ENCODE measurements at places on chromosomes 5 and 9.
A peak's percentile ranks its signal among the peaks of the same experiment; 100 is the strongest.

DNA sequence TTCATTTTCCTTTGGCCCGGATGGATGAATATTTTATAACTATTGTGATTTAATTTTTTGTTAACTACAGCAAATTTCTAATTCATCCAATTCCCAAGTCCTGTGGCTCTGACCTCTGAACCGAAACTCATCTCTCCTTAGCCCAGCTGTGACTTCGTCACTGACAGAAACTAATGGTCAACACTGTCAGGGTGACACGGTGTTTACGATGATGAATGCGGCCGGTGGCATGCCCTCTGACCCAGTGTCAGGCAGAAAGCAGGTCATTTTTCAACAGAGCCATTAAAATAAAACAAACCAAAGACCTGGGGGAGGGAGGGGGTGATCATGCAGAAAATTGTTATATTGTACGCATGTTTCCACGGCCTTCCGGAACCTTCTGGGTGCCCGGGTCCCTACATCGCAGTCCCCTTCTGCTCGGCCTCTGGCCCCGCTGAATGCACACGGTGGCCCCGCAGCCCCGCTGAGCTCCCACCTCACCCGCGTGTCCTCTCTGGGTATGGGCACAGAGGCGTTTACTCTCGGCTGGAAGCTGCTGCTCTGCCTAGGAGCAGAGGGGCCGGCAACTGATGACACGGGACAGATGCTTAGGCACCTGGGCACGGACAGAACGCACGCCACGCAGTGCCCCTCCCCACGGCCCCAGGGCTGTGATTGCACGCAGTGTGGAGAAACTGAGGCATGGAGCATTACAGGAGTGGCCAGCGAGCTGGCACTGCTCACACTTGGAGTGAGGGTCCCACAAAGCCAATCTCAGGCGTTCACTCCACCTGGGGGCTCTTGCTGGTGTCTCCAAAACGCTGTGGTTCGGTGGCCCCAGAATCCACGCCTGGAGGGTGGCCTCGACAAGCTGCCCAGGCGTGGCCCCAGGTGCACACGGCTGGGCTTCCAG, 8.1 kb downstream of the CCDC187 start:
- no peak for DNase-seq

- no peak for DNase-seq
Measured at GRCh38 chr5:180988592-180988991, at the start of gene BTNL3. TSS of gene BTNL3 (plus strand) at chr5:180988846. CDS start at chr5:180989029, 183 bp downstream.

DNA sequence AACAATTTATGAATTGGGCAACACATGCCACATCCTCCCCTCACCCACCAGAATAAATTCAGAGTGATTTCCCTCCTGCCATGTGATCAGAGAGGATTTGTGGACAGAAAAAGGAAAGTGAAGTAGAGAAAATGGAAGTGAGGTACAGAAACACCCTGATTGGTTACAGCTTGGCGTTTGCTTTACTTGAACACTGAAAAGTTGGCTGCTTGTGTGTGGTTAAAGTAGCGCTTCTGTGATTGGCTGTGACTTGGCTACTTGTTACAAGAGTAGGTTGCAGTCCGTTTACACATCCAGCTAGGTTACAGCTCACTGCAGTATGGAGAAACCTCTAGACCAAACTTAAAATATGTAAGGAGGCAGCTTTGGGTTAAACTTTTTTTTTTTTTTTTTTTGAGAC, 205.2 kb upstream of the ZNF608 start:
- no peak for DNase-seq

- no peak for DNase-seq
Measured at GRCh38 chr5:127754259-127754658, 51.1 kb downstream of the CCDC192 start.

DNA sequence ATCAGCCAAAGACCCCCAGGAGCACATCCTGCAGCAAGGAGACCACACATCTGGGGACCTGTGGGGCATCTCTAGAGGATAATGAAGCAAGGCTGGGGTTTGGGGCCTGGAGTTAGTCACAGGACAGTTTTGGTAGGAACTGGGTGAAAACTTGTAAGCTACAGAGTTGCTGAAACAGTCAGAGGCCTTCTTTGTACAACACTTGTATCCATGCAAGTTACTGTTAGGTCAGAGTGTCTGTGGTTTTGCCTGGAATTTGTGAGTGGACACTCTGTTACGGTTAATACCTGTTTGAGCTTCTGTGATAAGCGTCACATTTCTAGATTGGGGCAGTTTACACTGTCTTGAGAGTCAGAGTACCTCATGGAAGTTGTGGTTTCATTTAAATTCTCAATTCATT, 22.6 kb upstream of the ASPN start:
- no peak for DNase-seq

- DNase-seq, result no peak
Measured at GRCh38 chr5:155512329-155512728, 498.8 kb downstream of the KIF4B start.

- DNase-seq, result no peak
Measured at GRCh38 chr5:56123531-56124243, 109.4 kb downstream of the ANKRD55 start.

GRCh38 chr5:172644266-172644665, 3.2 kb downstream of the NEURL1B start:
- no peak for DNase-seq

- DNase-seq, result no peak
Measured at GRCh38 chr9:105344283-105344682, 99.8 kb downstream of the SLC44A1 start.

GRCh38 chr9:129467004-129467588, 153.8 kb downstream of the C9orf50 start:
- no peak for DNase-seq

GRCh38 chr9:137150617-137151457, 11.9 kb downstream of the GRIN1 start:
- DNase-seq, result no peak

- no peak for DNase-seq
Measured at GRCh38 chr5:168457542-168457941, 28.7 kb upstream of the RARS1 start.

- DNase-seq, result no peak
Measured at GRCh38 chr5:39801306-39801705, 376.5 kb upstream of the DAB2 start.

DNA sequence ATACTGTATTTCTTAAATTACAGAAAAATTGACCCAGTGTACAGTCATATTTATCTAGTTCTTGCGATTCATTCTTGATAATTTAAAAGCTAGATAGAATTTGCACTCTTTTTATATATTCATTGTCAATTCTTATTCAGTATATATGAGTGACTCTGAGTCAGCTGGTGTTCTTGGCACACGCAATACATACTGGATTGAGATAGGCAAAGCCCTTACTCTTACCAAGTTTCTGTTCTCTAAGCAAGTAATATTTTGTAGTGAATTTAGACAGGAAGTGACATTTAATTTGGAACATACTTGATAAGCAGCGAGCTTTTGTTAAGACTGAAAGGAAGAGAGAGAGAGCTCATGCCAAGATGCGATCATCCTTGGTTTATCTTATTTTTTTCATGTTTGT, 57.7 kb downstream of the GPBP1 start:
- no peak for DNase-seq

DNA sequence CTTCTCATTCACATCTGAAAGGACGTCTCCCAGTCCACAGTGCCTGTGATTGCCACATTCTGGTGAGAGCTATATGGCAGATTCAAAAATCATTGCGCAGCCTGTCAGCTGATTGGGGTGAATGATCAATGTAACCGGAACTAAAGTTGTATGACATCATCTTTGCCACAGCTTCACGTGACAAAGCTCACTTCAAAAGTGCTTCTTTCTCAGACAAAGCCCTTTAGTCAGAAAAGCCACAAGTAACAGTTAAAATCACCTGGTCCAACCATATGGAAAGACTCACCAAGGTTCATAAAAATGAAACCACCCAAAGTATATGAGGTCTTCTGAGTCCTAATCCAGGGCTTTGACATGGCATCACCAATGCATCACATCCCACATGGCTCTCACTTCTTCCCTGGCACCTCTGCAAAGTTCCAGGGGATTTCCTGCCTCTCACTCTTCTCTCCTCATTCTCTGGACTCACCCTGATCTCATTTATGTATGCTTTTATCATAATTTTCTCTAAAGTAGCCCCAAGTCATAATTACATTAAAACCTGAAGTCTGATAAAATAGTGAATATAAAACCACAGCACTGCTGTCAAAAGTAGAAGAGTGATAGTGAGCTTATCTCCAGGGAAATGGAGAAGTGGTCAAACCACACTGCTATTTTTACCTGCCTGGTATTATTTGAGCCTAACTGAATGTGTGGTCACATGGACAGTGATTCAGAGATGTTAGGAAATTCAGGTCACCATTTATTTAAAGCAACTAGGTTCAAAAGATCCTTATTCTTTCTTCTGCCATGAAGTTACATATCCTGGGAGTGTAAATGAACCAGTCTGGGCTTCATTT, 193.1 kb upstream of the PTGER4 start:
- DNase-seq, result no peak

GRCh38 chr5:9324348-9325077, 221.4 kb downstream of the SEMA5A start:
- no peak for DNase-seq

GRCh38 chr5:130462516-130462915, 558.3 kb downstream of the CHSY3 start:
- DNase-seq, result no peak

GRCh38 chr9:90142580-90142979, 500.0 kb downstream of the DIRAS2 start:
- peak; percentile 79 for DNase-seq

DNA sequence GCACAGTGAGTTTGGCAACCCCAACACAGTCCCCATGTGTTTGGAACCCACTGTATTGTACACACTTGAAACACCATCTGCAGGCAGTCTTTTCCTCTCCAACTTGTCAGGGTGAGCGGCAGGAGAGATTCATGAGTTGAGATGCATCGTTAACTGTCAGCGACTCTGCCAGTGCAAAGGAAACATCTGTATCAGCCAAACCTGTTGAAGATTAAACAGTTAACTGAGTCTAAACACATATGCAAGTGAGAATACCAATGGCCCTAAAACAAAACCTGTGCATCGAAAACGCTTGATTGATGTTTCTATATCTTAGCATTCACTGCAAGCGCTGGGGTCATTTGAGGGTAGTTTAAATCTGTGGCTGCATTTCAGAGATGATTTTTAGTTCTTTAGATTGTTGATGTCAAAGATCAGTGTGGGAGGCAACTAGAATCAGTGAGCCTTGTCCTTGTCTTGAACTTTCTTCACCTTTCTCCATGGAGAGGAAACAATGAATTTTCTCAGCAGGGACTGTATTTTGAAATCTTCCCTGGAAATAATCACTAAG, 41.3 kb upstream of the PAM start:
- no peak for DNase-seq

- DNase-seq, result no peak
Measured at GRCh38 chr5:6873359-6873758, 160.1 kb downstream of the TENT4A start.

- DNase-seq, result no peak
Measured at GRCh38 chr9:24071091-24071490, 245.1 kb upstream of the ELAVL2 start.

- DNase-seq, result no peak
Measured at GRCh38 chr9:125438506-125439433, 177.1 kb downstream of the GAPVD1 start.

GRCh38 chr5:171744882-171745281, 40.7 kb upstream of the SMIM23 start:
- DNase-seq, result no peak
